Motor neuron (in vitro differentiated cells): ENCODE measurements at places on chromosomes 6 and 20. TPM values are rescaled to one million over a fixed set of nuclear protein-coding genes. Genes with fewer than 3 reads are reported as not detected.

GRCh38 chr6:3884007-3884745, 35.0 kb downstream of the FAM50B start:
- ATAC-seq: peak; percentile 48

DNA sequence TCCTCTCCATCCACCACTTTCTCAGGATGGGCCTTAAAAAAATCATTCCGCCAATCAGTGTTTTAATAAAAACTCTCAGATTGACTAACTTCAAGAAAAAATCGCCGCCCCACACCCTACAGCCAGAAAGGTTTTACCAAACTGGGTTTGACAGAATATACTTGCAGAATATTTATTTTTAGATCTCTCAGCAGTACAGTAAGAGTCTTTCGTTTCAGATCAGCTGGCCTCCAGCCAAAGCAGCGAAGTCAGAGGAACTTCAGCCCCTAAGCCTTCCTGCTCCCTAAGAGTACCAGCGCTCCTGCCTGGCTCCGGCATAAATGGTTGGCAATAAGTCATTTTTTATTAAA, 24.7 kb downstream of the TBC1D7 start:
- ATAC-seq: no peak

GRCh38 chr6:150866147-150866990, 867 bp downstream of the MTHFD1L start:
- peak; percentile 86 for ATAC-seq

The SLC17A2 gene
- 0.14 and 0.15 TPM in 2 replicates for total RNA-seq

GRCh38 chr20:54065601-54066038, 4.8 kb downstream of the BCAS1 start:
- peak; percentile 40 for ATAC-seq

The TPBG gene
- total RNA-seq: 14.2 and 17.2 TPM in 2 replicates

- ATAC-seq: no peak
Measured at GRCh38 chr6:163437466-163437865, 22.9 kb downstream of the QKI start.

- ATAC-seq: no peak
Measured at GRCh38 chr6:147859071-147859470, 350.6 kb downstream of the SAMD5 start.

GRCh38 chr20:40670253-40670652, 18.8 kb downstream of the MAFB start:
- ATAC-seq: peak; percentile 42

The KHDC1 gene
- 1.8 and 2.9 TPM in 2 replicates for total RNA-seq

The PGBD1 gene
- 2.8 and 3.9 TPM in 2 replicates for total RNA-seq

The NHLRC1 gene
- total RNA-seq: 2.4 and 2.8 TPM in 2 replicates

GRCh38 chr6:119463081-119463626, 113.6 kb upstream of the MAN1A1 start:
- ATAC-seq: no peak

The CCN6 gene
- 0.60 and 0.81 TPM in 2 replicates for total RNA-seq

The TCP11 gene
- not detected in 2 replicates for total RNA-seq

- ATAC-seq: no peak
Measured at GRCh38 chr20:24701668-24702067, 232.2 kb downstream of the SYNDIG1 start.

GRCh38 chr6:165439928-165440554, 130.6 kb upstream of the C6orf118 start:
- ATAC-seq: peak; percentile 39

GRCh38 chr6:144284783-144285547, at the start of gene UTRN:
Gene UTRN, plus strand, starts transcription at chr6:144285335. Its CDS starts 6,494 bp downstream, at chr6:144291829.
- peak; percentile 80 for ATAC-seq

DNA sequence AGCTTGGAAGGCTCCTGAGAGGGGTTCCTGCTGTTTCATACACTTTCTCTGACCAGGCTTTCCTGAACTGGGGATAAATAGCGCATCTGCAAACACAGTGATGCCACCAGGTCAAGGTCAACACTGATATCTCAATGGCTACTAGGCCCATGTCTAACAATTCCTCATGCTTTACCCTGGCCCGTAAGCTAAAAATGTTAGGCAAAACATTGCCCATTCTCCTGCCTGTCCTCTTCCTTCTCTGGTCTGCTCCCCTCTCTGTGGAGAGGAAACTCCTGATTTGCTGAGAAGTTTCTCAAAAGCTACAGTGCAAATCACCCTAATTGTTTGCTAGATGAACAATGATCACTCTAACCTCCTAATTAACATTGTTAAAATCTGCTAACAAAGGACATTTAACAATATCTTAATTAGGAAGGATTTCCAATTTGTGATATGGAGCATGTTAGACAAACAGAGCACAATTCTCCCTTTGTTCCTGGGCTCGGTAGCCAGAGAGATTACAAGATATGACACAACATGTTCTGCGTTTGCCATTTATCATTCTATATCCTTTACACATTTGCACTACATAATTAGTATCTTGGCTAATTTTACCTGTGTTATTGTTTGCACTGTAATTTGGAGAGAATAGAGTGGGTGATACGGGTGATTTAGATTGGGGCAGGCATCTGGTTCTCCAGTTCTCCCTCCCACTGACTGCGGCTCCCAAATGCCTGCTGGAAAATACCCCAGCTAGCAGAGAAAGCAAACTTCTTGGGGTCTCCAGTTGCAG, 266.8 kb downstream of the CD83 start:
- ATAC-seq: no peak

DNA sequence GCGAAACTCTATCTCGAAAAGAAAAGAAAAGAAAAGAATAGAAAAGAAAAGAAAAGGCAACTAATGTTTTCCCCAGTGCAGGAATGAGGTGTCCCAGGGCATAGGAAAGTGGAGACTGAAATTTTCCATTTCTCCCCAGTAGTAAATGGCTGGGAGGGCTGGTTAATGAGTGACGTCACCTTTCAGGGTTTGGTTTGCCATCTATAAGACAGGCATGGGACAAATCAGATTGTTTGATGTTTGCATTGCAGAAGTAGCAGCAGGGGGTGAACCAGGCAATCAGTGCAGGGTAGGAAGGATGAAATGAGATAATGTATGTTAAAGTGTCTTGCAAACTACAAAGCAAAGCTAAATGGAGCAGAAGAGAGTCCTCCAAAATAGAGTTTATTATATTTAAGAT, 533.4 kb downstream of the PKHD1 start:
- ATAC-seq: no peak

GRCh38 chr6:43830775-43831174, 60.8 kb downstream of the VEGFA start:
- no peak for ATAC-seq

DNA sequence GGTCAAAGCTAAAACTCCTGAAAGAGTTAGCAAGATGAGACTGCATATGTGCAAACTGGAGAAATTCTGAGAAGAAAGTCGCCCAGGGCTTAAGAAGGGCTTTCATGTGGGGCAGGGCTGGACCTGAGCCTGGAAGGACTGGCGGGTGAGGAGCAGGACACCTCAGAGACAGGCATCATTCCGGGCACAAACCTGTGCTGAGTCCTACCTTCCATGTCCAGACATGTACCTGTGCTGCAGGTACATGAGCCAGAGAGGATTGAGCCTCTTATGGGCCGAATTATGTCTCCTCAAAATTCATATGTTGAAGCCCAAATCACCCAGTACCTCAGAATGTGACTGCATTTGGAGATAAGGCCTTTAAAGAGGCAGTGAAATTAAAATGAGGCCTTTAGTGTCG, 171.0 kb downstream of the QRSL1 start:
- ATAC-seq: no peak

The MAPK13 gene
- total RNA-seq: 0.42 and 0.46 TPM in 2 replicates

DNA sequence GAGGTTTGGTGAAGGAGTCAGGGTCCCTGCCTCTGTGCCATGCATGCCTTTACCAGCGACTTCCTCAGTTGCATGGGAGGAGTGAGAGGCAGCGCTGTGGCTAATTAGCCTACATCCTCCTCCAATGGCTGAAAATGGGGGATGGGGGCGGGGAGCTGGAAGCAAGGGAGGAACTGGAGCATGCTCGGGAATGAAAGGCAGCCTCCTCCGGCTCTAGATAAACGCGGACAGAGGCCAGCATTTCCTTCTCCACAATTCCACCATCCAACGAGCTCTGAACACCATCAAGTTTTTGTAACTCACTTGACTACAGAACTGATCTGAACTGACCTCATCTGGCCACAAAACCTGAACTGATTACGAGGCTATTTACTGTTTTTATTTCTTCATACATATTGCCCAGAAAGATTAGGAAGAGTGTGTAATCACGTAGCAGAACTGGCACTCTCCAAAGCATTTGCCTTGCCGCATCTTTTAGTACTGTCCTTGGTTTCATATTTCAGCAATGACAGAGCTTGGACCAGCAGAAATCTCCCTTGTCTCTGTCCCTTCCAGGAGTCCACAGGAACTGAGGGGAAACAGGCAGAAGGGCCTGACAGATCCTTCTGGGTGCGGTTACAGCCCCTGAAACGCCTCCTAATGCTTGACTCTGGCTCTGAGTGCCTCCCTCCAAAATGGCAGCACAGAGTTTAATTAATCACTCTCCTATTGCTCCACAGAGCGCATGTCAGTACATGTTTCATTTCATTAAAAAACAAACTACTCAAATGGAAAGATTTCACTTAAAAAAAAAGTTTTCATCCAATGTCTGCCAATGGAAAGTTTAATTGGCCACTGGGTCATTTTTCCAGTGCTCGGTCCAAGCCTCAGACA, 58.2 kb upstream of the TRAF3IP2 start:
- ATAC-seq: peak; percentile 71

The ADGRF4 gene
- 0.11 TPM in 1 of 2 replicates, not detected in the other for total RNA-seq

DNA sequence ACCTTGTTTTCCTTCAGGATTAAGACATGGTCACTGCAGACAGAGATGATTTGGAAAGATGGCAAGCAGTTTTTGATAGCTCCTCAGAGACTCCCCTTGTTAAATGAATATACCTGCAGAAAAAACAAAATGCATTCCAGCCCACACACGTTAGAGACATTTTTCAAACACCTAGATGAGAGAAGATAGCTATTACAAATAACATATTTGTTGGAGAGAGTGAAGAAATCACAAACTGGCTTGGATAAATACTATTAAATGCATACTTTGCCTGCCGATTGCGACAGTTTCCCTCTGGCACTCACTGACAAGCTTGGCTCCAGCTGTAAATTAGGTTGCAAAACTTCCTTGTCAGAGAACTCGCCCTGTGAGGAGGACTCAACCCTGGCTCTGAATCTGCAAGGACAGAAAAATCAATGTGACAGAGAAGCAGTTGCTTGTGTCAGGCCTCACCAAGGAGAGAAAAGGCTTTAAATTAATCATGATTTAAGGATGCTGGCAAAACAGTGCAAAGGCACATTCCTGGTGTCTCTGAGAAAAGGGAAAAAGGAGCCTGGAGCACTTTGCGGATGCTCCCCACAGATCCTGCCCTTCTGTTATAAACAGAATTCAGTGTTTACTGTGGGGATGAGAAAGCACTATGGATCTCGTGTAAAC, 423.7 kb upstream of the MARCKS start:
- ATAC-seq: peak; percentile 87

The ENPP5 gene
- total RNA-seq: 2.5 and 2.6 TPM in 2 replicates

The OLIG3 gene
- 0.19 and 0.33 TPM in 2 replicates for total RNA-seq

The TCFL5 gene
- 9.5 and 10.7 TPM in 2 replicates for total RNA-seq

DNA sequence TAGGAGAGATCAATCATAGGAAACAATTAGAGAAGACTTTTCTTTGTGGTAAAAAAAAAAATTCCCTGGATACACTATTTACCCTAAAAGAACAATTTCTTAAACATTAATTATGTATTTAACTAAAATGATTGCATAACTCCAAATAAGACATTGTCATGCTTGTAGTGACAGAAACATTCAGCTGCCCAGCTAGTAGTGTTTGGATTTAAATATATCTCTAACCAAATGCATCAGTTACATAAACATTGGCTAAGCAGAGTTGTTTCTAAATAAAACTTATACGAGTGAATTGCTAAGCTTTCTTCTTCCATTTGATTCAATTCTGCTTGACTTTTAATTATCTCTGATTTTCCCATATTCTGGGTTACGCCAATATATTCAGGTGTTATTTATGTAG, 23.7 kb downstream of the MLIP start:
- no peak for ATAC-seq

GRCh38 chr6:109008537-109009235, 86.0 kb downstream of the SESN1 start:
- ATAC-seq: peak; percentile 5

GRCh38 chr6:162157167-162157870, 570.2 kb downstream of the PRKN start:
- ATAC-seq: no peak

GRCh38 chr6:41470331-41471063, 75.7 kb upstream of the FOXP4 start:
- ATAC-seq: peak; percentile 46

The RPS6KA2 gene
- total RNA-seq: 26.1 and 30.1 TPM in 2 replicates

DNA sequence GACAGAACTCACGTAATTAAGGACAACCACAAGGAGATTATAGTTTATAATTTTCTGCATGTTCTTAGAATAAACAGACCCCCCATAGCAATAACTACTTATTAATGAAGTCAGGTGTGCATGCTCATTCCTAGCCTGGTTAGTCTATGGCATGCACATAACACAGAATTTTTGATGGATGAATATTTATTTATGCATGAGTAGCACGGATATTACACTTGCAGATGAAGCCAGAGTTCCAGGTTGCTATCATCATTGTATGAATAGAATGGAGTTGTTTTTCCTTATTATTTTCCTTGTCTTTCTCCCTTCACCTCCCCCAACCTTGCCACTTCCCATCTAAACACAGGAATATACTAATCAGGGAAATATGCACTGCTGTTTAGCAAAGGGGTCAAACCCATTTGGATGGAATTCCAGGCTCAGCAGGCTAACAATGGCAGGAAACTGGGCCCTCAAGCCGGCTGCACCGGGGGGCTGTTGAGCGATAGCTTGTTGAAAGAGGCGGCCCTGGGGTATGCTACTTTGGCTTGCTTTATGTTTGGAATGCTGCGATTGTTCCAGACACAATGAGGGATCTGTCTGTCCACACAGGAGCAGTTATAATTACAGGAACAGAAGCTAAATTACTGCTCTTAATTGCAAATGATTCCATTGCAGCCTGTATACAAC, 112.6 kb downstream of the TMEM170B start:
- peak; percentile 24 for ATAC-seq

GRCh38 chr20:13862245-13862644, 77.4 kb downstream of the NDUFAF5 start:
- ATAC-seq: no peak

DNA sequence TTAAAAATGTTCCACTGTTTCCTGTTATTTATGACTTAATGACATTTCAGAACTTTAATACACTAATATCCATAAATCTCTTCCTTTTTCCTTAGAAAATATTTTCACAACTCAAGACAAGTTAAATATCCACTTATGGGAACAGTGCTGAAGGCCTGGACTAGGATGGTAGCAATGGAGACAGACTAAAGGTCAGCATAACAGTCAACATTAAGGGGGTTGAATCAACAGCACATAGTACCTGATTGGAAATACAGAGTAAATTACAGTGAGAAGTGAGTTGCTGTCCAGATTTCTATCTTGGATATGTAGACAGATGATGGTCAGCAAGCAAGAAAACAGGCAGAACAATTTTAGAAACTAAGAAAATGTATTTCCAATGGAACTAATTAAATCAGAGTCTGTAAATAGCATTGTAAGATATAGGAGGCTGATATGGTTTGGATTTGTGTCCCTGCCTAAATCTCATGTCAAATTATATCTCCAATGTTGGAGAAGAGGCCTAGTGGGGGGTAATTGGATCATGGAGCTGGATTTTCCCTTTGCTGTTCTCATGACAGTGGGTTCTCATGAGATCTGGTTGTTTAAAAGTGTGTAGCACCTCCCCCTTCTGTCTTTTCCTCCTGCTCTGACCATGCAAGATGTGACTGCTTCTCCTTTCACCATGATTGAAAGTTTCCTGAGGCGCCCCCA, 682.7 kb downstream of the MAFB start:
- ATAC-seq: no peak
